ENCODE measurements at places on chromosomes 7 and 10.
A peak's percentile ranks its signal among the peaks of the same experiment; 100 is the strongest.

GRCh38 chr10:34719328-34719727, 95.8 kb downstream of the PARD3 start:
- H3K4me3 ChIP-seq, result no peak overlapping the region
- no peaks in the 10 kb centered on the region for H3K27me3 ChIP-seq
- H3K27ac ChIP-seq, result no peak overlapping the region
- no peaks in the 10 kb centered on the region for H3K36me3 ChIP-seq

GRCh38 chr10:132383751-132384196, 13.2 kb upstream of the PWWP2B start:
- no peaks in the 10 kb centered on the region for H3K36me3 ChIP-seq
- H3K4me3 ChIP-seq, result no peak overlapping the region
- no peak for DNase-seq
- peaks cover 6% of the 10 kb centered on the region for H3K4me1 ChIP-seq

DNA sequence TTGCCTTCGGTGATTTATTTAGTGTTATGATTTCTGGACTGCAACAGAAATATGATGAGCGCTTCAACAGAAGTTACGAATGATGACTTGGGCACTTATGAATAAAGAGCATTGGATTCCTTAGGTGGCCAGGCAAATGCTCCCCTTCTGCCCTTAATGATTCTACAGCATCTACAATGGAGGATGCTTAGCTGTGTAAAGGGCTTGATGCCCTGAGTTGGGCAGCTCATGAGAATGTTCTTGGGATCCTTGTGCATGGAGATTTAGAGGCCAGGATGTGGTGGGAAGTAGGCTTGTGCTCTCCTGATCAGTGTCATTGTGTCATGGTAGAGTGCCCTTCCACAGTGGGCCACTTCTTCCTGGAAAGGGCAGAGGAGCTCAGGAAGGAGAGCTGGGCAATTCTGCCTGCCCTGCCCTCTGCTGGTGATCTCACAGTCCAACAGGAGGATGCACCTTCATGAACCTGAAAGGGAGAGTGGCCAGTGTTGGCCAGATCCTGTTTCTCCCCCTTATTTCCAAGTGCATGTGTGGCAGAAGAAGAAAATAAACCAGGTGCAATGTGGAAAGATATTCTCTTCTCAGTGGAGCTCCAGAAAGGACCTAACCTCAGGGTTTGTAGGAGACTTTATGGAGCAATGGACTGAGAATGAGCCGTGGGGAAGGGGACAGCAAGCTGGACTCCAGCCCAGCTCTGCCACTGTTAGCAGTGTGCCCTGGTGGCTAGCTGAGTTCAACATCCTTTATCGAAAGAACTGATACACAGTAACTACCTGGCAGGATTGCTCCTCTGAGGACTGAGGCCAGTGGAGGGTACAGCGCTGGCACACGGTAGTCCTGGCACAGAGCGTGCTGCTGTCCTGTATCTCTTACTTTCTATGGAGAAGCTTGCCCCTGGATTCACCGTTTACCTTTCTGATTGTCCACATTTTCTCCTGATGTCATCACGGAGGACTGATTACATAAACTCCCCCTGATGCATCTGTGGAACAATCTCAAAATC, 182.9 kb downstream of the BMPER start:
- H3K4me1 ChIP-seq, result no peaks in the 10 kb centered on the region
- H3K4me3 ChIP-seq, result no peak overlapping the region
- no peak for DNase-seq
- no peaks in the 10 kb centered on the region for H3K36me3 ChIP-seq

GRCh38 chr10:133236401-133237240, 1.0 kb upstream of the VENTX start:
- no peaks in the 10 kb centered on the region for H3K36me3 ChIP-seq
- peak; percentile 54 for DNase-seq
- peaks cover 54% of the 10 kb centered on the region for H3K27me3 ChIP-seq
- peaks cover 53% of the 10 kb centered on the region for H3K4me1 ChIP-seq

DNA sequence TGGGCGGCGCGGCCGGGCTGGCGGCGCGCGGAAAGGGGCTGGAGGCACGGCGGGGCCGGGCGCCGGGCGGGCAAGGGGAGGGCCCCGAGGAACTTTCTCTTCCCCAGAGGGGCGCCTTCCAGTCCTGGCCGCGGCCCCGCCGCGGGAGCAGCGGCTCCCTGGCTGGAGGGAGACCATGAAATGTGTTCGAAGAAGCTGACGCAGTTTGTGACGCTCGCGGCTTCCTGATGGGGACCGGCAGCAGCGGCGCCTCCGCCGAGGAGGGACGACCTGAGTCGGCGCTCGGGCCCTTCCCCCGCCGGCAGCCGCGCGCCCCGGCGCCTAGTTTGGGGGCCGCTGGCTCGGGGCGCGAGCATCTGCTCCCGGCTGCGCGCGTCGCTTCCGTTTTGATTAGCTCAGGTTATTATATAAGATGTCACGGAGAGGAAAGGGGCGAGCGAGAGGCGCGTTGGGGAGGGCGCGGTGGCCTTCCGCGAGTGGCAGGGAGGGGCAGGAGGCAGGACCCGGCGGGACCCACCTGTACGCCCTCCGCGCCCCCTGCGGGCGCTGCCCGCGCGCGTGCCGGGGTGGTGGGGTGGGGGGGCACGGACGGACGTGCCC, 57.1 kb upstream of the PCGF5 start:
- peaks cover 15% of the 10 kb centered on the region for H3K4me1 ChIP-seq
- H3K4me3 ChIP-seq, result peak overlapping the region; percentile 34
- H3K27ac ChIP-seq, result peak overlapping the region; percentile 85
- peak; percentile 92 for DNase-seq
- no peaks in the 10 kb centered on the region for H3K36me3 ChIP-seq

GRCh38 chr10:114917927-114918672, 19.9 kb upstream of the TRUB1 start:
- DNase-seq, result no peak
- no peaks in the 10 kb centered on the region for H3K4me1 ChIP-seq
- no peak overlapping the region for H3K27ac ChIP-seq

GRCh38 chr10:68224810-68225209, 7.1 kb downstream of the ATOH7 start:
- no peaks in the 10 kb centered on the region for H3K36me3 ChIP-seq
- DNase-seq, result no peak
- peaks cover 4% of the 10 kb centered on the region for H3K27me3 ChIP-seq
- H3K27ac ChIP-seq, result no peak overlapping the region
